ENCODE measurements at places on chromosomes 16 and 17.

- DNase-seq = no peak
These were observed 346.6 kb upstream of the EEF2KMT start for GRCh38 chr16:5444189-5444588.

- peak; percentile 15 for DNase-seq
These were observed at the start of gene KRTAP4-6 for GRCh38 chr17:41140360-41141131. KRTAP4-6 (minus strand) TSS chr17:41140544; CDS start chr17:41140487, 57 bp downstream.

- DNase-seq = no peak
These were observed 3.1 kb upstream of the NPW start for GRCh38 chr16:2016407-2016922.

DNA sequence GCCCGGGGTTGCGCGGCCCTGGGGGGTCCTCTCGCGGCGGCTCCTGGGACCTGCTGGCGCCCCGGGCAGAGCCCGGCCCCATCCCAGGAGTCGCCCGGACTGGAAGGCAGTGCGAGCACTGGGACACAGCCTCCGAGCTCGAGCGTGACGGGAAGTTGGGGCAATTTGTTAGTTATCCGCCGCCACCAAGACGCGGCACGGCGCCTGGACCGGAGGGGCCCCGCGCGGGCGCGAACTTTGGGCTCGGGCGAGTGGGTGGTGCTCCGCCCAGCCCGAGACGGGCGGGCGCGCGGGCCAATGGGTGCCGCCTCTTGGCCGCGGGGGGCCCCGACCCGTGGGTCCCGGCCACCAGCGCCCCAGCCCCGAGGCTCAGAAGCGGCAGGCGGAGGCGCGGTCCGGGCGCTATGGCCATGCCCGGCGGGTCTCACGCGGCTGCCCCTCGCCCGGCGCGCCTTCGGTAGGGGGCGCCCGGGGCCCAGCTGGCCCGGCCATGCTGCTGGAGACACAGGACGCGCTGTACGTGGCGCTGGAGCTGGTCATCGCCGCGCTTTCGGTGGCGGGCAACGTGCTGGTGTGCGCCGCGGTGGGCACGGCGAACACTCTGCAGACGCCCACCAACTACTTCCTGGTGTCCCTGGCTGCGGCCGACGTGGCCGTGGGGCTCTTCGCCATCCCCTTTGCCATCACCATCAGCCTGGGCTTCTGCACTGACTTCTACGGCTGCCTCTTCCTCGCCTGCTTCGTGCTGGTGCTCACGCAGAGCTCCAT, at the start of gene ADORA2B:
Gene ADORA2B, plus strand, starts transcription at position 372 of the 768 bp plus-strand sequence. Its CDS starts 119 bp downstream, at position 491.
- DNase-seq = peak; percentile 85

DNA sequence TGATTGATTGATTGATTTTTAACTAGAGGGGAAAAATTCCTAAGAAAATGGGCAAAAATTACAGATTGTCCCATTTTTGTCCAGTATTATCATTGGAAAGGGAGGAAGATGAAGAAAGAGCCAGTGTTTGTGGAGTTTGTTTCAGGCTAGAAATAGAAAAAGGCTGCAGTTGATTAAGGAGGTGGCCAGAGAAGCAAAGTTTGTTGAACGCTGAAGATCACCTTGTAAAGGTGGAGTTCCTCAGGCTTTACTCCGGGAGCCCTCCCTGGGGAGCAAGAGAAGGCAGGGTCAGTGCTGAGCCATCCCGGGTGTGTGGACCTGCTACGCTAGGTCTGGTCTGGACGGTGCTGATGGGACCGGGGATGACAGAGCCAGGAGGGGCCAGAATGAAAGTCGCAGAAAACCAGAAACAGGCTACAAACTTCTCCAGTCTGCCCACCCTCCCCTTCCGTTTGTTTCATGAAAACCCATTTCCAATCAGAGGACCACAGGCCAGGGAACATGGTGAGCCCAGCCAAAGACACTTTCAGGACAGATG, 222.6 kb upstream of the FOXF1 start:
- no peak for DNase-seq

DNA sequence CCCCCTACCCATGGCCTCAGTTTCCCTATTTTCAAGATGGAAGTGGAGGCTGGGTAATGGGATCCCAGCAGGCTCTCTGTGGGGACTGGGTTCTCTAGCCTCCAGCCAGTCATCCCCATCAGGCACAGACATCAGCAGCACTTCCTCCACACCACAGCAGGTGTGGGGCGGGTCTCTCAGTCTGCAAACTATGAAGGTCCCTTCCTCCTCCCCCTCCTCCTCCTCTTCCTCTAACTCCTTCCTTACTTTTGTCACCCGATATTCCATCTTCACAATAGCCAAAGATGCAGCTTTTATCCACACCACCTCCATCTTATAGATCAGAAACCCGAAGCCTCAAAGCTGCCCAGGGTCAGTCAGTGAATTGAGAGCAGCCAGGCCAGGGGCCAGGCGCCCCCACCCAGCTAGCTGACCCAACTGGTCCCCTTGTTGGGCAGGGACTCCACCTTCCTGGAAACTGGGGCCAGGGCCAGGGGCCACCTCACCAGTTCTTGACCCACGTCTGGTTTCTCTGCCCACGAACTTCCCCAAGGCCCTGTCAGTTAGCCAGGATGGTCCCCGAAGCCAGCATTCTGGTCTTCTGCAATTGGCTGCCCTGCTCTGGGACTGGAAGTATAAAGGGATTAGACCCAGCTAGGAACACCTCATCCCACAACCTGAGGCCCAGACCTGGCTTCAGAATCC, 2.5 kb downstream of the FAM83G start:
- DNase-seq = no peak

- DNase-seq = peak; percentile 84
These were observed 3.0 kb upstream of the DLX3 start for GRCh38 chr17:49997773-49998703.

GRCh38 chr17:79473876-79474440, 136.9 kb downstream of the RBFOX3 start:
- DNase-seq = no peak

DNA sequence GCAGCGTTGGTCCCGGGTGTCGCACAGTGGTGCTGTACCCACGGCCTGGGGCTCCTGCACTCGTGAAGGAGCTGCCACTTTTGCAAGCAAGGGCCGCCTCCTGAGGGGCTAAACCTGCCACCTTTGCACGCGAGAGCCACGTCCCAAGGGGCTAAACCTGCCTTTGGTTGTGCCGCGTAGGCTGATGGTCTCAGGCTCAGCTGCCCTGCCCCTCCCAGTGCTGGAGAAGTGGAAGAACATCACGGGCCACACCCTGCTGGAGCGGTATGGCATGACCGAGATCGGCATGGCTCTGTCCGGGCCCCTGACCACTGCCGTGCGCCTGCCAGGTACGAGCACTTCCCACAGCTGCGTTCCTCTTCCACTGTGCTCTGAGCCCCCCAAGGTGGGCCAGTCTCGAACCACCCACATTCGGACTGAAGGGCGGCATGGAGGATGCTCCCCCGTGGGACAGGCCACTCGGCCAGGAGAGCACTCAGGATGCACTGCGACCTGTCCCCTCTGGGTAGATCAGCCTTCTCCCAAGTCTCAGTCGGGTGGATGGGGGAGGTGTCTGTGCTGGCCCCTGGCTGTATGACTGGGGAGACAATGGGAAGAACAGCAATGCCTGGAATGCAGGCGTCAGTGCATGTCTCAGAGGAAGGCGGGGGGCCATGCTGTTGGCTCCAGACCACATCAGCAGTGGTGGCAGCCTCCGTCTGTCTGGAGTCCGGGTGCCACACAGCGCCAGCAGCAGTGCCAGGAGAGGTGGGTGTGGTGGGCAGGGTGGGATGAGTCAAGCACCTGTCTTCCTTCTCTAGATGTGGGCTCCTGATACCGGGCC, 20.7 kb downstream of the ACSF3 start:
- DNase-seq = no peak

DNA sequence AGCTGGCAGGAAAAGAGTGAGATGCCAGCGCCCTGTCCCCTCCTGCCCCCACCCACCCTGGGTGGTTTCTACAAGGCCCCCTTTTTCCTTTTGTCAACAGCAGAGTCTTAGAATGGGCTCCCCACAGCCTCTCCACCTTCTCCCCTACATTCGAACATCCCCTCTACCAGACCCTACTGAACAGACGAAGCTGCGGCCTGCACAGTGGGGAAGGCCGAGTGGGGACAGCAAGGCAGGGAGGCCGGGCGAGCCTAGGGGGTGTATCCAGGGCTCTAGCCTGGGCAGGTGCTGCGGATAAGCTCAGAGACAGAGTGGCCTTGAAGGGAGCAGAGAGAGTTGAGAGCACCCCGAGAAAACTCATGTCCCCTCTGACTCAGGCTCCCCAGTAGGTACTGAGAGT, 7.4 kb downstream of the ZACN start:
- DNase-seq = no peak

- no peak for DNase-seq
These were observed 110.1 kb downstream of the XYLT1 start for GRCh38 chr16:17360693-17361122.

GRCh38 chr17:28712705-28713415, 1.2 kb upstream of the PROCA1 start:
- no peak for DNase-seq

DNA sequence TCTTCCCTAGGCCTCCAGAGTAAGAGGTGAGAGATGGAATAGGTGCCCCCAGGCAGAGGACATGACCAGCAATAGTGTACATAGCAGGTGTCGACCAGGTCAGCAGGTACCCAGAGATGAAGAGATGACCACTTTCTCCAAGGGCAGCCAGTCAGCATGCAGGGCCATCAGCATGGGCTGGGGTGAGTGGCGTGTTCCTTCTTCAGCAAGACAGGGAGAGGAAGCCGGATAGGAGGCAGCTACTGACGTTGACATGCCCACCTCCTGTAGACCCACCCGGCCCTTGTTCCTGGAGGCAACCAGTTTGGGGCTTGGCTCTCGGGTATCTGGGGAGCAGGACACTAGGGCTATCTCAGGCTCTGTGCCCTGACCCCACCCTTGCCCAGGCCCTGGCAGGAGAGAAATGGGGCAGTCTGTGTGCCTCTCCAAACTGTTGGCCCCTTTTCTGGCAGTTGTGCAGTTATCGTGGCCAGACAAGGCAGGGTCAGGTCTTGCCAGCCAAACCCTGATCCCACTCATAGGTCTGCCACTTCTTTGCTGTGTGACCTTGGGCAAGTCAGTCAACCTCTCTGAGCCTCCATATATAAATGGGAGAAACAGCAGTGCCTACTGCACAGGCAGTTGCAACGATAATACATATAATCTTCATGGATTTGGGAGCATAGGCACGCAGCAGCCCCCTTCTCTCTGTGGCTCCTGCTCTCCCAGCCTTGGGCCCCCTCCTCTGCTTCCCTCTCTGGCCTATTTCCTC, 1.4 kb upstream of the NDRG4 start:
- no peak for DNase-seq

DNA sequence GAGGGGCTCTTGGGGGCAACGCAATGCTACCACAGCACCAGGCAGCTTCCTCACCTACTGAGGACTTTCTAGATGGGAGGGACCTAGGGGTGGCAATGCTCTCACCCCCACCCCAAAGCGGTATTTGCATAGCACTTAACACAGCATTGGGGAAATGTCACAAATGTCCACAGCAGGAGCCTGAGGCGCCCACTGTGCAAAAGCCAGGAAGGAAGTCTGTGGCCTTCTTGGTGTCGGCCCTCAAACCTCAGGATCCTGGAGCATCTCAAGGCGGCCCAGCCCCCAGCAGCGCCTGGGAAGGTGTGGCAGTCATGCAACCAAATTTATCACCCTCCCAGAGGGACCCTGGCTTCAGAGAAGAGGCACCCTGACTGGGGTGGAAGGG, 45.3 kb downstream of the WNT3 start:
- DNase-seq = no peak

DNA sequence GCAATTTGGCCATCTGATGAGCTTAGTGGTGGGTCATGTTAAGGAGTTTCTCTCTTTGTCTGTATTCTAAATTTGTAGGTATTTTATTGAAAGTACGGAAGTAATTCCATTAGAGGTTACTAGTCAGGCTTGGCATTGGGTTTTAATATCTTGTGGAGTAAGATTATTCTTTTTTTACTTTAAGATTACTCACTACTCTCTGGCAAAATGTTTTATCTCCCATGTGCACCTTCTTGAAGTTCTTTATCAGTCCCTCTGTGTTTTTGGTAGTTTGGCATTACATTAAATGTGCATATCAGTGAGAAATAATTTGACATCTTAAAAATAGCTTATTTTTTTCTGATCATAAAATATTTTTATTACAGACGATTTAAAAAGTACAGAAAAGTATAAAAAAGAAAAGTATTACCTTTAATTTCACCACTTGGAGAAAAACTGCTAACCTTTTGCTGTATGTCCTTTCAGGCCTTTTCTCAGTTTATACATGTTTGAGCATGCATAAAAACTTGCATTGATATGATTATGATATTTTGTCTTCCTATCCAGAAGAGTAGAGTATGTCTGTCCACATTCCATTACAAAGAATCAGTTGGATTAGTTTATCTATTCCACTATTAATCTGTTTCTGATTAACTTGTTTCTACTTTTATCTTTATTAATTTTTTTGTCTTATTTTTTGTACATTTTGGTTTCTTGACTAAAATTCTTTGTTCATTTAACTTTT, 198.3 kb downstream of the SPECC1 start:
- no peak for DNase-seq

- no peak for DNase-seq
These were observed at the start of gene SMIM36 for GRCh38 chr17:55510986-55511721. SMIM36 (minus strand) TSS chr17:55511452.

GRCh38 chr17:41772218-41772585, 14.3 kb downstream of the JUP start:
- no peak for DNase-seq

GRCh38 chr17:62931101-62931500, 34.9 kb upstream of the TANC2 start:
- no peak for DNase-seq

GRCh38 chr16:4489030-4489429, 12.8 kb downstream of the HMOX2 start:
- peak; percentile 63 for DNase-seq

DNA sequence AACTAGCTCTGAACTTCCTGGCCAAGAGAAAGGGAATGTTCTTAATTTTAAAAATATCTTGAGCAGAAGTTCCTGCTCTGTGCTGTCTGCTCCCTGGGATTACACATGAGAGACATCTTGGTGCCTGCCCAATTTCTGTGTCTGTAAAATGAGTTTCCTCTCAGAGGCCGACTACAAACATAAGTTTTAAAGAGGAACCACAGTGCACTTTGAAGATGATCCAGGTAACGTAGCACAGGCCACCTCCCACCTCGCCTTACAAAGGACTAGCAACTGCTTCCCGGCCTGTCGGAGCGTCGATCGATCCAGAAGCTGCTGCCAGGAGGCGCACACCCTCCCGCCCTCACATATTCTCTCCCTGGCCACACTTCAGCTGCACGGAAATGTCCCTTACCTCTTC, 55.0 kb upstream of the ATP2A3 start:
- DNase-seq = no peak
